Activated T-cell treated with anti-CD3 and anti-CD28 coated beads for 4 hours (primary cell): ENCODE measurements at places on chromosomes 6 and 20.

- DNase-seq = no peak
These were observed 78.6 kb upstream of the QKI start for GRCh38 chr6:163335671-163336545.

GRCh38 chr6:36374194-36374593, 13.3 kb downstream of the ETV7 start:
- no peak for DNase-seq

DNA sequence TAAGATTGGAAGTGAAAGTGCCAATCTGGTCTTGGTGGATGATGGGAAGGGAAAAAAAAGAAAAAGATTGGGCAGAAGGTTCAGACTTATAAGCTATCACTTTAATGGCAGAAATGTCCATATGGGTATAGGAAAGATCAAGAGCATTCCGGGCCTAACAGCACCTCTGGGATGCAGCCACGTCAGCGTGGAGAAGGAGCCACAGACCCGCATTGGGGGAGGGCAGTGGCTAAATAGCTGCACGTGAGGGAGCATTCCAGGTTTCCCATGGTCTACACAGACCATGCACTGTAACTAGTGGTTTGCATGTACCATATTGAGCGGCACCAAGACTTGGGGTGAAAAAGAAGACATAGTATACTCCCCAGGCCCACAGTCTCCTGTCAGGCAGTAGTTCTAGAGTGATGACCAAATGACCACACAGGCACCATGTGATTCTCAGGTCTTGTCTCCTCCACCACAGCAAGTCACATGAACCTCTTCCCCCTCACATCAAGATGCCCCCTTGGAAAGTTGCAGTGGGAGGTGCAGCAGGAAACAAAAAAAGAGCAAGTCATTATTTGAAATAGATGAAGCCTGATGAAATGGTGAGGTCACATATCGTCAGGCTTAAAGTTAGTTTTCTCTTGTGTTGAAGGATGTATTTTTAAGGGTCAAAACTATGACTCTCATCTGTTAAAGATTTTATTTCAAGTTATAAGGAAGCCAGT, 94.4 kb upstream of the TNFAIP3 start:
- DNase-seq = no peak

- no peak for DNase-seq
These were observed 15.0 kb upstream of the NKX2-2 start for GRCh38 chr20:21528870-21529269.

GRCh38 chr6:154848580-154848979, 115.4 kb downstream of the SCAF8 start:
- no peak for DNase-seq

GRCh38 chr6:1240766-1241318, 71.1 kb upstream of the FOXQ1 start:
- DNase-seq = no peak

- DNase-seq = no peak
These were observed 115.8 kb downstream of the FOXO3 start for GRCh38 chr6:108676555-108676954.

DNA sequence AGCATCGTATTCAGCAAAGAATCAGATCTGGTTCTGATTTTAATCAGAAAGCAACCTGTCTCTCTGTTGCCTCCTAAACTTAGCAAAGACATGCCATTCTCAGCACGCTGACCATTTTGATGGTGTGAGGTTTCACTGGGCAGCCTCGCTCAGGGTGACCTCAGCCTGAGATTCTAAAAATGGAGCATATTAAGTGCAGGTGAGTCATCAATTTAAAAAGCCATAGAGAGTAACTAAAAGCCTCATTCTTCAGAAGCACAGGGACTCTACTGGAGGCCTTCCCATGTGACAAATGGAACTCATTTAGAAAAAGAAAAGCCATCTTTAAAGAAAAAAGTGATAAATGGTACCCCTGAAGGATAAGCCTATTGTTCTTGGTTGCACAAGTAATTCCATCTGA, 91.3 kb downstream of the FILIP1 start:
- no peak for DNase-seq

DNA sequence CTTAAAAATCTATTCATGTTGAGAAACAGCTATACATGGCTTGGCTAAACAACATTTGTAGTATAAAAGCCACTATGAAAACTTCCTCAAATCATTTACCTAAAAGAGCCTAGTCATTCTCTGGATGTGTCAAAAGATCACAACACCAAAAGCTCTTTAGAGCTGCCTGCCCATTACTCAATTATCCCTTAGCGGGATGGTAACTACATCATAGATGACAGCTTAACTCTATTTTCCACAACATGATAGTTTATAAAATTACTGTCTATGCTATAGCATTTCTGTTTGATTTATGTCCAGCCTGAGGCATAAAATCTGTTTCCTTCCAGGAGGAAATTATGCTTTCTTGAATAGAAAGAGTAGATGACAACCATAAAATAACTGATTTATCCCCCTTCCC, 777.6 kb upstream of the HS3ST5 start:
- no peak for DNase-seq

DNA sequence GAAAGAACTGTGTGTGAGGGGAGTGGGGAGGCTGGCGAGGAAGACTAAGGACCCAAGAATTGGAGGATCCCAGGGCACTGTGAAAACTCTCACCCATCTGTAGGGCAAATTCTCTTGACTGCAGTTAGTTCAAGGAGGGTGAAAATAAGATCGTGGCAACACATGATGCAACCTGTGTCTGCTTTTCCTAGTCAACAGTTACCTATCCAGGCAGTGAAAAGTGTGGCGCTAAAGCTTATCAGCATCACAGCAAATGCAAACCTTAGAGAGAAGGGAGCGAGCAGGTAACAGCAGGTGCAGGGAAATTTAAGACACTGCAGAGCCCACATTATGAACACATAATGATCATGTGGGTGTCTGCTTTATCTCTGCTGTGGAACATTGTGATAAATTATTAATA, 97.7 kb upstream of the SGK1 start:
- DNase-seq = no peak

GRCh38 chr20:20317195-20317594, 50.7 kb upstream of the INSM1 start:
- DNase-seq = no peak

GRCh38 chr6:3226481-3227362, 731 bp downstream of the TUBB2B start:
- no peak for DNase-seq

DNA sequence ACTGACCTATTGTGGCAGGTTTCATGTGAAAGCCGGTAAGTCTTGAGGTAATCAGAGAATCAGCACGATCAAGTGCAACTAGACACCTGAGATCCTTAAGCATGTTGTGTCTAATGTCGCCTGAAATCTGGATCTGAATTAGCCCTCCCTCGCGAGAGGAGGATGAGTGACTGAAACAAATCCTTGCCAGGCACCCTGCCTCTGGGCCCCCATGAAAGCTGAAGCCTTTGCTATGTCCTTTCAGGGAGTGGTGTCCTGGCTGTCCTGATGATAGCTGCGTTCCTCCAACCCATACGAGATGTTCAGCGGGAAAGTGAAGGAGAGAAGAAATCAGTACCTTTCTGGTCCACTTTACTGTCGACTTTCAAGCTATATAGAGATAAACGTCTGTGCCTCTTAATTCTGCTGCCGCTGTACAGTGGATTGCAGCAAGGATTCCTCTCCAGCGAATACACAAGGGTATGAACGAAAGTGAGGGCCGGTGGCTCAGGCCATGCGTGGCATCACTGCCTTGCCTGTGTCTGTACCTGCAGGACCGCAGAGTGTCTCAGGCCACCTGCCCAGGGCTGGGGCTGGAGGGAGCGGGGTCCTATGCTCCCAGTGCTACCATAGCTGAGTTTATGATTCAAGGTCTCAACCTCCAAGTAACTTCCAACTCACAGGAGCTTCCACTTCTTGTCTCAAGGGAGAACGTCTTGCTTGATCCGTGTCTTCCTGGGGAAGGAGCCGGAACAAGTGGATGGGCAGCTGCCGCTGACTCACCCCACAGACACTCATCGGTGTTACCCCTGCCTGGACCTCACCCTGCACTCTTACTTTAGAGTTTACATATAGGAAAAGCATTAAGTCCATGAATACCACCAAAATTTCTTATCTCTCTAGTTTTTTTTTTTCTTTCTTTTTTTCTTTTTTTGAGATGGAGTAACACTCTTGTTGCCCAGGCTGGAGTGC, 12.8 kb downstream of the UNC93A start:
- DNase-seq = no peak

DNA sequence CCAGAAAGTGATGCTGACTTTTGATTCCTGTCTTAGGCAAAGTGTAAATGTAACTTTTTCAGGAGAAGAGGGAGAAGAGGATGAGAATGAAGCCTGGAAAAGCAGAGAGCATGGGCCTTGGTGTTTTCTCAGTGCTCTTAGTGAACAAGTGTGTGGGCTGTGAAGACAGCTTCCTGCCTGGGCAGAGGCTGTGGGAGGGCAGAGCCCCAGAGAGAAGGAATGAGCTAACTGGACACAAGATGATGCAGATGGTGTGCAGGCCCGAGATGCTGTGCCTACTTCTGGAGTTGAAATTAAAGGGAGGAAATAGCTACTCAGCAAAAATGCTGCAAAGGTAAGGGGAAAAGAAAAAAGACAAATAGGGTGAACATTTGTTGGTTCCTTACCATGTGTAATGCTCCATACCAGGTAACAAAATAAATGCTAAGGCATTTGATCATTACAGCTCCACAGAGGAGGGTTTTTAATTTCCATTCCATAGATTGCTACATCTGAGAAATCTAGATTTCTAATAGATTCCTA, 87.0 kb upstream of the CEP162 start:
- DNase-seq = no peak

- peak; percentile 42 for DNase-seq
These were observed 611 bp downstream of the CNPY3 start for GRCh38 chr6:42929821-42930360.

DNA sequence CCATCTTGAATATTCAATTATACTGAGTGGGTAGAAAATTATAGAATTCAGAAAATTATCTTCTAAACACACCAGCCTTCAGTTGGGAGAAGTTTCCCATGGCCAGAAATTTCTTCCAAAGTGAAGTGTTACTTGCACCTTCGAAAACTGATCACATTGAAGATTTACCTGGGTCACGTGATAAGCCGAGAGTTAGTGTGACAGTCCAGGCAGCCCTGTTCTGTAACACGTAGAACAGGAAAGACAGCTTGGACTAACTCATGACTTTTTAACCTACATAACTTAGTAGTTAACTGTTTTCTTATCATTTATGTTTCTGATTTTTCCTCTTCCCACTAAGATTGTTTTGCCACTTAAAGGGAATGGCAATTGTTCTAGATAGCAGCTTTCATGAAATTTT, 118.3 kb upstream of the MTHFD1L start:
- DNase-seq = no peak
